ENCODE measurements at places on chromosomes 6 and 20.

GRCh38 chr6:139600343-139600742, 225.9 kb upstream of the CITED2 start:
- no peak for DNase-seq

DNA sequence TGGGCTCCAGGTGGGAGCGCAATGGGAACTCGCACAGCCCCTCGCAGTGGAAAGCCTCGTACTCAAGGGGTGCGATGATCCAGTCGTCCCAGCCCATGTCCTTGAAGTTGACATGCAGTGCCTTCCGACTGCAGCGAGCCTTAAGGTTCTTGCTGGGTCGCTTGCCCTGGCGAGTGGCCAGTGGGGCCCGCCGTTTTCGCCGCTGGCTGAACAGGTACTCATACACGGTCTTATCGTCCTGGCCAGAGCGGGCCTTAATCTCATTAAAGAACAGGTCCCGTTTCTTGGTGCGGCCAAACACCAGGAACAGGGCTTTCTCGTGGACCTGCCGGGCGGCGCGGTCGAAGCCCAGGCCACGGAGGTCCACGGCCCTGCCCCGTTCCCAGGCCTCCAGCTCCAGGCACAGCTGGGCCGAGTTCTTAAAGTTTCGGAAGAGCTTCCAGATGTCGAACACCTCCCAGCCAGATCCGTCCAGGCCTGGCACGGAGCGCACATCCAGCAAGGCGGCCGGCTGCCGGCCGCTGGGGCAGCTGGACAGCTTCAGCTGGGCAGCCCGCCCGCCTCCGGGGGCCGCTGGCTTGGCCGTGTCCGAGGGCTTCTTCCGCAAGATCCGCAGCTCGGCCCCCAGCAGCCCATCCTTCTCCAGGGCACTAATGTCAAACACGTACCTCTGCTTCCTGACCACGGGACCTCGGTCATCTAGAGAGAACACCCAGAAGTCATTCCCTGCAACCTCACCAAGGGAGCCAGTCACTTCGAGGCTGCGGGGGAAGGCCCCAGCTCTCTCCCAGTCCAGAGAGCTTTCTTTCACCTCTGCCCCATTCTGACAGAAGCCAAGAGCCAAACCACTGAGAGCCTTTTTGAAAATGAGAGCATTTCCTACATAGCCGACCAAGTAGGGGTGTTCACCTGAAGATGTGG, 3.7 kb downstream of the GDF5 start:
- DNase-seq = no peak

- DNase-seq = no peak
Observed at GRCh38 chr6:41779336-41779735, 364 bp downstream of the FRS3 start.

DNA sequence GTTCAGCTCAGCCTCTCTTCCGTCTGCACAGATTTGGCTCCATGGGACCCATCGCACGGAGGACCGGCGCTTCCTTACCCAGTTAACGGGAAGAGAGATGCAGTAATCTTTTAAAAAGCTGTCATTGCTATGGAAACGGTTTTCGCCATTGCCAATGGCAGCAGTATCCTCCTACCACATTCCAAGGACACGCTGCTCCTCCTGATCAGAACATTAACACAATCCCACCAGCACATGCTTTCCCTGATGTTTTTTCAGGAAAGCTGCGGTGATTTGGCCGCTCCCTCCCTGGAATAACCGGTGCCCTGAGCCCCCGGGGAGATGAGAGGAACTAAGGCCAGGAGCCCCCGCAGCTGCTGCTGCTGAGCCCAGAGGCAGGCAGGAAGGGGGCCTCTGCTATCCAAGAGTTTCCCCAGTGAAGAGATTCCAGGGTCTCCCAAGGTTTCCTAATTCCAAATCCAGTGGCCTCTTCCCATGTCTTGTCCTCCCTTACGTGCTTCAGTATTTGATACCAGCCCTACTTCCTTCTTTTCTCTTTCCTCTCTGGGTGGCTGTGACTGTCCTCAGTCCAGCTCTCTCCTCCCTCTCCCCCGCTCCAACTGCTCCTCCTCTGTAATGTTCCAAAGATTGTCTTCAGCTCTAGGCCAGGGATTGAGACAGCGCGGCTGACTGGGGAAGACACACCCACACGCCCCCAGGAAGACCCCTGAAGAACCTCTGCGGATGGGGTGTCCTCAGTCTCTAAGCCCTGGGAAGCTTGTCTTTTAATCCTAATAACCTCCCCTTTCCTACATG, 2.6 kb downstream of the BNIP5 start:
- DNase-seq = no peak

DNA sequence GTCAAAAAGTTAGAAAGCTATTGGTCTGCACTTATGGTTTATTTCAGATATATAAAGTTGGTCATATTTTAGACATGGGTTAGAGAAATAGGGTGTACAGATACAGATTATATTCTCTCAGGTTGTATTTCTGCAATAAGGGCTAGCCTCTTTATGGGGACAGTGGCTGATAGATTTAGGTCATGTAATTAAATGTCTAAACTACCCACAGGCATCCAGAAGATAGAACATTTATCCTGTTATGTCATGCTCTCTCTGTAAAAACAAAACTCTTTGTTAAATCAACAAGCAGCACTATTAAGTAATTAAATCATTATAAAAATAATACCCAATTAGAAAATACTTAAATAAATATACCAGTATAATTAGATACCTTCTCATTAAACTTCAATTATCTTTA, 612.6 kb upstream of the CITED2 start:
- DNase-seq = no peak

GRCh38 chr6:90719321-90720195, 132.7 kb upstream of the MAP3K7 start:
- no peak for DNase-seq

DNA sequence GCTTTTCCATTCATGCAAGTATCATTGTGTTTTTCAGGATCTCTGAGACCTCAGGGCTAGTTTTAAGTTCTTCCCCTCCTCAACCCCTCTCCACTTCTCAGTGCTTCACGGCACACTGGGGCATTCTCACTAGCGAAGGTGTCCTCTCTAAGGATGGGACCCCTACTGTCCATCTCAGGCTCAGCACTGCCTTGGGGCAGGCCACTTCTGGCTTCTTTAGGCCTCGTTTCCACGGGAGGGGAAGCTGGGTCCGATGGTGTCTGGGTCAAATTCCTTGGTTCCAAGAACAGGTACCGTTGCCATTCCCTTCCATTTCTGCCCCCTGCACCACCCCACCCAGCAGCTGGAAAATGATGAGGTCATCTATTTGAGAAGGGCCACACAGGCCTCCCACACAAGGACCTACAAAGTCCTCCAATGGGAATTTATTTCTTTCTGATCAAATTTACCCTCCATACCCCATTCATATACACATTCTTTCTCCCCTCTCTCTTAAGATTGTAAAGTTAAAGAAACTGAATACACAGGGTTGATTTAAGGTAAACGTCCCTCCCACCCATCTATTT, 17.2 kb downstream of the GNAS start:
- DNase-seq = no peak

GRCh38 chr6:35231563-35231962, 17.8 kb downstream of the SCUBE3 start:
- no peak for DNase-seq

DNA sequence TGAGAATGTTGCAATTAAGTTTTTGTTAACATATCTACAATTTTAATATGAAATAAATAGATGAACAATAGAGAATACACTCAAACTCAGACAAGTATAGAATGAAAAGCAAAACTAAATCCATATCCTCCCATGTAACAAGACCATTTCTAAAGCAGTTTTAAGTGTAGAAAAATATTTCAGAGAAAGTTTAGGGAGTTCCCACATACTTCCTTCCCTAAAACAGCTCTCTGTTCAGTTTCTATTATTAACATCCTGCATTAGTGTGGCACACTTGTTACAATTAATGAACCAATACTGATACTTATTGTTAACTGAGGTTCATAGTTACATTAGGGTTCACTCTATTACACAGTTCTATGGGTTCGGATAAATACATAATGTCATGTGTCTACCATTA, 38.4 kb downstream of the HLA-DRB5 start:
- no peak for DNase-seq

DNA sequence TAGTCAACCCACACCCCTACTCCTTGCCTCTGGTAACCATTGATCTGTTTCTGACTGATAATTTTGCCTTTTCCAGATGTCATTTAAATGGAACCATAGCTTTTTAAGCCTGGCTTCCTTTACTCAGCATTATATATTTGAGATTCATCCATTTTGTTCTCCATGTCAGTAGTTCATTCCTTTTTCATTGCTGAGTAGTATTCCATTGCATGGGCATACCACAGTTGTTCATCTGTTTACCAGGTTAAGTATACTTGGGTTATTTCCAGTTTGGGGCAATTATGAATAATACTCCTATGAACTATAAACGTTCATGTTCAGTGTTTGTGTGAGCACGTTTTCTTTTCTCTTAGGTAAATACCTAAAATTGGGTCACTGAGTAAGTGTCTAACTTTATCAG, 25.1 kb downstream of the FGD2 start:
- no peak for DNase-seq

DNA sequence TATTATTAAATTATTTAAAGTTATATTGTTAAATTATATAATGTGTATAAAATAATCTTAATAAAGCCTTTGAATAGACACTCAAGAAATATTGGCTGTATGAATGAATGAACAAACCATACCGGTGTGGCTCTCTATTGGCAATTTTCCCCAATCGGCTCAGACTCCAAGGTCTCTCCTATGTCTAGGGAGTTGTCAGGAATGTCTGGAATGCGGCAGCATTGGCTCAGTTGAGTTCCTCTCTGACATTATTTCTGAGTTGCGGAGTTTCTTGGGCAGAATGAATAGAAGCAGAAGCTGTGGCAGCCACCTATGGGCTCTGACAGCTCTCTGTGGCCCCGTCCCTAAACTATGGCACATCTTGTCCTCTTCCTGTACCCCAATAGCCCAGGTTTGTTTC, 111.0 kb downstream of the SOBP start:
- DNase-seq = no peak

GRCh38 chr6:150354754-150355571, 13.8 kb upstream of the IYD start:
- no peak for DNase-seq

- no peak for DNase-seq
Observed at GRCh38 chr6:31621991-31622390, 1.5 kb downstream of the PRRC2A start.

GRCh38 chr6:81465859-81466258, 286.6 kb downstream of the TENT5A start:
- DNase-seq = peak; percentile 33

DNA sequence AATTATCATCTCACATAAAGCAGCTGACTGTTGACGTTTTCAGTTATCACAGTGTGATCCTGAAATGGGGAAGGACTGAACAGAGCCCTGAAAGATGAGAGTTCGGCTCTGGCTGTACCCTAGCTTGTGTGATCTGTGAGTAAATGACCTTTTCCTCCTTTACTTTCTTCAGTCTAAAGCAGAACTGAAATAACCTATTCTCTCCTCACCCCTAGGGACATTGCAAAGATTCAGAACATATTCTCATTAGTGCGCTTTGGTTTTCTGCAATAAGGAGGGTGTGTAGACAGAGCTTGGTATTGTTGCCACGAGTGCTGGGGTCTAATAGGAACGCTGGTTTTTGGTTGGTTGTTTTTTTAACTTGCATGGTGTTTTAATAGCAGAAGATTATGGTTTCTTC, 16.7 kb downstream of the FARS2 start:
- DNase-seq = no peak

DNA sequence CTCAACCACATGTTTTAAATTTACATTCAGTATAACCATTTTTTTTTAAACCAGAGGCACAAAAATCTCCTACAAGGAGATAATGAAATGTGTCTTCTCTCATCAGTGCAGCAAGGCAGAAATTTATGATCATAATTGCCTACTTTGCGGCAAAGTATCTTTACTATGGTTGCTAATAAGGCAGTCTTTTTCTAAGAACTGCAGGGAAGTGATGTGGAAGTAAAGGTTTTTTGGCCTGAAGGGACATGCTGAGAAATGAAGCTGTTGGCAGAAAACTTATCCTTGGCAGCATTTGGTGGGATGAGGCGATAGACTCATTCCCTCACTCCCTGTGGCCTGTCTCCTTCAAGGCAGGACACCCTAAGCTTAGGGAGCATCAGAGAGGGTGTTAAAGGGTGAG, 48.7 kb downstream of the SCGN start:
- DNase-seq = no peak

DNA sequence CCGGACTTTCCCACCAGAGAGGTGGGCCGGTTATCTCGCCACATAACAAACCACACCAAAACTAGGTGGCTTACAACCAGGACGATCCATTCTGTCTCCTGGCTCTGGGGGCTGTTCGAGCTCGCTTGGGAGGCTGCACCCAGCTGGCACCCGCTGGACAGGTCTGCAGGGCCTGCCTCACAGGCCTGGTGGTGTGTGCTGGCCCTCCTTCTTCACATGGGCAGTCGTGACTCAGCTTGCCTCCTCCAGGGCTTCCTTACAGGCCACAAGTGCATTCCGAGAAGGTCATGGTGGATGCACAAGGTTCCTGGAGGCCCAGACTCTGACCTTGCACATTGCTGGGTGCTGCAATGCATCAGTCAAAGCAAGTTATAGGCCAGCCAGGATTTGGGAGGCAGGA, 34.2 kb downstream of the FOXF2 start:
- DNase-seq = no peak

DNA sequence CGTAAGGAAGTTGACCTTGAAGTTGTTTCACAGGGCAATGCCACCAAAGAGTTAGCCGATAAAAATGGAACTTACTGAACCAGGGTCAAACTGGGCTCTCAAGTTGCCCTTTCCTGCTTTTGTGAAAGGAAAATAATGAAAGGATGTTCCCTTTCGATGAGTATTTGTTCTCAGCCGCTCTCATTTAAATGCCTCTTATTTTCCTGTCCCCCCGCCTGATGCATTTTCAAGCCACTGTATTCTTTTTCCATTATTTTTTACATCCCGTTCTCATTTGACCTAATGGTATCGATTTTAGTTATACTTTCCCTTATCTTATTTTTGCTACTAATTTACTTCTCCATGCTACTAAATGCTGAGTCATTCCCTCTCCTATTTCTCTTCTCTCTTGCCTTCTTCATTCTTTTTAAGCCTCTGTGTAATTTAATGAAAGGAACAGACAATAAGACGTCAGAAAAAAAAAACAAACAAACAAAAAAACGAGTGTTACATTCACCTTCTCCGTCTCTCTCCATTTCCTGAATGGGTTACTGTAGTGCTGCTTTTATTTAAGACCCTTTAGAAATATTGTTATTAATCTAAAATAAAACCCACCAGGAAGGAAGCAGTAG, 655 bp upstream of the NDUFAF4 start:
- no peak for DNase-seq

- DNase-seq = peak; percentile 83
Observed at GRCh38 chr6:136593748-136594490, 43.7 kb upstream of the MAP7 start.

- no peak for DNase-seq
Observed at GRCh38 chr6:145199961-145200360, 535.4 kb downstream of the EPM2A start.

GRCh38 chr6:88179692-88180091, 13.5 kb upstream of the CNR1 start:
- DNase-seq = no peak

GRCh38 chr20:10735195-10735949, 61.6 kb upstream of the JAG1 start:
- no peak for DNase-seq

GRCh38 chr6:6803180-6803977, 214.9 kb downstream of the LY86 start:
- DNase-seq = no peak
